Calu3 (cell line): ENCODE measurements at places on chromosomes 1 and 21.

DNA sequence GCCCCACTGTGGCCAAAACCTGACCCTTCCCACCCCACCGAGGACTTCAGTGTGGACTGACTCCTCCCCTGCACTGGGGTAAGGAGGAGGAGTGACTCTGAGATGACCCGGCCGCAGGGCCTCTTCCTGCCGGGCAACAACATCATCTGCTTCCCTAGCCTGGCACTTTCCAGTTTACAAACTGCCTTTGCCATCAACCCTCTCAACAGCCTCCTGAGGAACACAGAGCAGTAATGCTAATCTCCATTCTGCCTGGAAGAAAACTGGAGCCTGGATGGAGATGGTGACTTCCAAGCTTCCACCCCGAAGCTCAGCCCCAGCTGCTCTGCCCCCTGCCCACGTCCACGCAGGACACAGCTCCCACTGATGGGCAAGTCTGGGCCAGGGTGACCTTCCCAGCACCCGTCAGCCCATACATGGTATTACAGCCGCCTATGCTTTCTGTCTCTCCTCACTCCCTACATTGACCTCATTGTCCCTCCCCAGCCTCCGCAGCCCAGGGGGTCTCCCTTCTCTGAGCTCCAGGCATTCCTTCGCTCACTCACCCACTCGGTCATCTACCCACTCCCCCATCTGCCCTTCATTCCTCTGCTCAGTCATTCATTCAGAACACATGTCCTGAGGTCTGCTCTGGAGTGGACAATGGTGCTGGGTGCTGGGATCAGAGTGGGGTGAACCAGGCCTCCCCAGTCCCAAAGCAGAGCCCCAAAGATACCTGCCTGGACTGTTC, 34.2 kb downstream of the RAP1GAP start:
- no peak for DNase-seq

GRCh38 chr1:168273575-168273974, 7.1 kb upstream of the TBX19 start:
- DNase-seq: no peak

DNA sequence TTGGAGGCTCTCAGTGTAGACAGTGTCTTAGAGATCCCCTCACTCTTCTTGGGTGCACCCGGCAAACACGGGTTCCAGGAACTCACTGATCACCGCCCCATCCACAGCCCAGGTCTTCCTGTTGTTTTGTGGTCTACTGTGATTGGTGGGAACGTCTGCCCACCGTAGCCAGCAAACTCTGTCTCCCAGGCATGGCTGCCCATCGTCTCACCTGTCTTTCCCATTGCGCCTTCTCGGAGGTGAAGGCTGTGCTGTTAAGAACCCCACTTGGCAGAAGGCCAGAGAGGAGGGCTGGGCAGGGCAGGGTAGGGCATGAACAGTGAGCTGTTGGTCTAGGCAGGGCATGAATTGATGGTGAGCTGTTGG, 14.1 kb upstream of the KCNA2 start:
- peak; percentile 7 for DNase-seq

GRCh38 chr1:27615346-27616192, 11.6 kb upstream of the AHDC1 start:
- no peak for DNase-seq

- DNase-seq: no peak
Observed at GRCh38 chr1:94988356-94988755, 61.4 kb upstream of the CNN3 start.
